ENCODE measurements at places on chromosomes 7 and 10.

DNA sequence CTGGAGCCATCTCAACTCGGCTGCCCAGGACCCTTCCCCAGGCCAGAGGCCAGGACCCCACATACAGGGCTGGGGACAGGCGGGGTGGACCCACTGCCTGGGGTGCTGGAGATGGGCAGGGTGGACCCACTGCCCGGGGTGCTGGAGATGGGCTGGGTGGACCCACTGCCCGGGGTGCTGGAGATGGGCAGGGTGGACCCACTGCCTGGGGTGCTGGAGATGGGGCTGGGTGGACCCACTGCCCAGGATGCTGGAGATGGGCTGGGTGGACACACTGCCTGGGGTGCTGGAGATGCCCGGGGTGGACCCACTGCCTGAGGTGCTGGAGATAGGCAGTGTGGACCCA is 32.4 kb upstream of the FOXL3 start:
- no peak for DNase-seq

- DNase-seq = no peak
Measured at GRCh38 chr10:88070080-88070880, 206.9 kb downstream of the PTEN start.

- no peak for DNase-seq
Measured at GRCh38 chr10:106711313-106711906, 453.1 kb downstream of the SORCS1 start.

DNA sequence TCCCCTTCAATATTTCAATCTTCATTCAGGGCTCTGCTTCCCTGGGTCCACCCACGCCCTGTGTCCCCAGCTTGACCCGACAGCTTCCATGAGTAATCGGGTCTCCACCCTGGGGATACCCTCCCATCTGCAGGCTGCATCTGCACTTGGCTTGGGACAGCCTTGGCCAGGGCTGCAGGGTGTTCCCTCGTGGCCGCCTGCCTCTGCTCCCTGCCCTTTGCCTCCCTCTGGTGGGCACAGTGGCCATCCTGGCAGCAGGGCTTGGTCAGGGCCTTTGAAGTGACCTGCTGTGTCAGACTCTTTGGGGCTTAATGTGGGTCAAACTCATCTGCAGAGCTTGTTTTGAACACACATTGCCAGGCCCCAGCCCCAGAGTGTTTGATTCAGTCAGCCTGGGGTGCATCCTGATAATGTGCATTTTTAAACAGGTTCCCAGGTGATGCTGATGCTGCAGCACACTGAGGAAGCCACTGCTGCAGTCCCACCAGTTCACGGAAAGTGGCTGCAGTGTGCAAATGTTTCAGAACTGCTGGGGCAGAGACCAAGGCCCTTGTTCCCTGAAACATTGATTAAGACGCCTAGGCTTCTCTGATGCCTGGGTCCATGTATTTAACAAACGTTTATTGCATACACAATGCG is 80.7 kb upstream of the SEC61G start:
- no peak for DNase-seq

Measured in NCI-H1417 treated with DMSO at 0.1 percent for 48 hours (cell line).